Femur (tissue), 1 donor: ENCODE measurements at places on chromosomes 2 and 18.

DNA sequence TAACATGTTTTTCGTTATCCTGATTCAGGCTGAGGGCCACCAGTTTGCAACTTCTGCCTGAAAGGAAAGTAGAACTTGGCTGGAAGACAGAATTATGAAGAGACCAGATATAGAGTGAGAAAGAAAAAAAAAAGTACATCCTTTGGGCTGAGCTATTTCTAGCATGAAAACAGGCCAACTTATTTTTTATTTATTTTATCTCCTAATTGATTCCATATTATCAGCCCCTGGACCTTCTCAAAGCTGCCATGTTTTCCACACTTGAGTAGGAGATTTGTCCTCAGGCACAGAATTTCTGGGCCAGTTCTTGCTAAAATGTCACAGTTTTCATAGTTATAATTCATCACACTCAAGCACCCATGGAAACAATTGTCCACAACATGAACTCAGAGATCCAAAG lies 586.8 kb upstream of the CNTNAP5 start:
- DNase-seq, result peak; percentile 24

DNA sequence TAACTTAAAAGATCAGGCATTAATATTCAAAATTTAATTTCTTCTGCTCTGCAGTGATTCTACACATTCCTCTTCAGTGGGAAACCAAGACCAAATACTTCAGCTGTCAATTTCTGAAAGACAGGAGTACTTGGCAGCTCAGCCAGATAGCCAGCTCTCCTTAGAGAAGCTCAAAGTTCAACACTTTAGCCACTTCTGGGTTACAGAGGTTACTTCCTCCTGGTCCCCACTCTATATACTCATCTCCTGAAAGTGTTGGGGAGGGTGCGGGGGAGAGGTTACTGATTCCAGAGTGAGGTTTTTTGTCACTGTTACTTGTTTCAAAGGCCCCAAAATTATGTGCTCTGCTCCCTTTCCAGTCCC lies 4.1 kb downstream of the CYTIP start:
- DNase-seq, result no peak

- no peak for DNase-seq
Measured at GRCh38 chr2:34176693-34177092, 577.6 kb upstream of the FAM98A start.

- peak; percentile 23 for DNase-seq
Measured at GRCh38 chr2:48433682-48434081, 96.3 kb upstream of the STON1 start.

GRCh38 chr2:51484605-51485004 lies 452.7 kb upstream of the NRXN1 start:
- no peak for DNase-seq

DNA sequence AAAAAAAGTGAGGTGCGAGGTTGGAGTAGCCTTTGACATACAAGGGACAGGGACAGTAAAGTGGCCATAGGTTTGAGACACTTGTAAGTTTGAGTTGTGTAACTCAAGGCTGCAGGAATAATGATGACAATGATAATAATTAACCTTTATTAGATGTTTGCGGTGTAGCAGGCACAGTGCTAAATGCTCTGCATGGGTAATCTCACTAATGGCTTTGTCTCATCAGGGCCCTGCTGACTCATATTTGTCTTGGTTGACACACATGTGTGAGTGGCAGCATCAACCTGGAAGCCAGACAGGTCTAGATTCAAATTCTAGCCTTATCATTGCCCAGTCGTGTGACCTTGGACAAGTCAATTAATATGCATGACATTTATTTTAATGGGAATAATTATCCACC lies 126.2 kb downstream of the FSHR start:
- DNase-seq, result no peak

DNA sequence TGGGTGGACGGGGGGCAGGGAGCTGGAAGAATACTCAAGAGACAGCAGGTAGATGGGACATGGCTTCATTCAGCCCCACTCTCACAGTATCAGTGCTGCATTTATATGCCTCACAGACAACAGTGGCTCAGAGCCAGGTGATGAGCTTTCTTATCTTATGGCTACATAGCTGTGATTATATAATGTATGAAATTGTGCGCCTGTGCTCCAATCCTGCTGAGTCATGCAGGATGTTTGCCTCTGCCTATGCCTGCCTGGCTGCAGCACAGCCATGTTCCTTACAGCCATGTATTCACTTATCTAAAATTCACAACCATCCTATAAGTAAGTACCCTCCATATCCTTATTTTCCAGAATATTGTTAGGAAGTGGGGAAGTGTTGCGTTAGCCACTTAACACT lies 37.7 kb upstream of the RNF103 start:
- DNase-seq, result no peak

GRCh38 chr18:57748770-57749603 lies 54.1 kb downstream of the ATP8B1 start:
- DNase-seq, result no peak

- DNase-seq, result no peak
Measured at GRCh38 chr18:8328126-8328525, 281.1 kb upstream of the RAB12 start.

DNA sequence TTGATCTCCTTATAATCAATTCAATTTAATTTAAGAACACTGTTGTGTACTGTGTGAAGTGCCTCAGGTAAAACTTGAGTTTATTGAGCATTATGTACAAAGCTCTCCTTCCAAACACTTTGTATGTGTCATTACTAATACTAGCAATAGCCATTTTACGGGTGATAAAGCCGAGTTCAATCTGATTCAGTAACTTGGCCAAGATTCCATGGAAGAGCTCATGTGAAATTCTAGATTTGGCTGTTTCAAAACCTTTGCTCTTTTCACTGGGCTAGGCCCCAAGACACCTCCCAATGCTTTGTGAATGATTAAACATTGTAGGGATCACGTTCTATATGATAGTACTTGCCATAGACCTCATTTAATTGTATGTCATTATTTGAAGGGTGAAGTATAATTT lies 8.9 kb upstream of the NFE2L2 start:
- no peak for DNase-seq

GRCh38 chr2:135836596-135837270 lies at the start of gene LCT:
LCT (minus strand) TSS chr2:135837184; CDS start chr2:135837169, 15 bp downstream.
- no peak for DNase-seq

GRCh38 chr18:78642296-78642951 lies 337.2 kb upstream of the SALL3 start:
- no peak for DNase-seq

GRCh38 chr2:172253190-172254052 lies 150.7 kb upstream of the DLX2 start:
- peak; percentile 64 for DNase-seq

GRCh38 chr2:201597397-201597796 lies 45.9 kb downstream of the TMEM237 start:
- DNase-seq, result peak; percentile 37

DNA sequence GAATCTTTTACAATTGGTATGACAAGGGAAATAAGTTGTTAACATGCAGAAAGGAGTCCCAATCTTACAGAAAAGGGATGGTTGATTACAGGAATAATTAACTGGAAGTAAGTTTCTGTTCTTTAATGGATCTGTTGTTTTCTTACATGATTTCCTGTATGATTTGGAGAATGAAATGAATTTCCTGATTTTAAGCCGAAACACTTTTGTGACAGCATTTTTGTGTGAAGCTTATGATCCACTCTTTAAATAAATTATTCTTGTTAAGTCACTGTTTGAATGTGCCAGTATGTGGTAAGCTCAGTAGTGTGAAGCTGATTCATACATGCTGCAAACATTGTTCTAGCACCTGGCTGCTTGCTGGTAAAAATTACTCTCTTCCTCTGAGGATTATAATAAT lies 516.2 kb downstream of the DCDC2C start:
- no peak for DNase-seq

- no peak for DNase-seq
Measured at GRCh38 chr2:85116207-85116606, 17.0 kb upstream of the TCF7L1 start.

GRCh38 chr2:178908810-178909209 lies 101.6 kb upstream of the TTN start:
- peak; percentile 53 for DNase-seq

- peak; percentile 54 for DNase-seq
Measured at GRCh38 chr2:149686136-149687051, 98.8 kb upstream of the MMADHC start.

DNA sequence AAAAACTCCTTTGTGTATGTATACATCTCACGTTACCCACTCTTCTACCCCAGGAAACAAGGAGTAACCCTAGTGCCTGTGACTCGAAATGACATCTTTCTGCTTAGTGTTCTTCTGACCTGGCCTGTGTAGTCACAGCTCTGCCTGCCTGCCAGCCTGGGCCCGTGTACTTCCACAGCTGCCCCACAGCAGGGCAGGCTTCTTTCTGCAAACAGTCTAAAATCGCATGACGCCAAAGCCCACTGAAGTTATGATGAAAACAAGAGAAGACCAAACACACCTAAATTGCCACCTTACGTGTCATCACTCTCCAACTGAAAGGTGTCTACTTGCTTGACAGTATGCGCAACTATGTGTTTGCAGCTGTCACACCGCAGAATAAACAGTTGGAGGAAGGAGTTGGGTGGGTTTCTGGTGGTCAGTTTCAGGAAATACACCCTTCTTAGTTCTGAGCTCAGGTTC lies 1.5 kb downstream of the GAREM1 start:
- DNase-seq, result peak; percentile 54

DNA sequence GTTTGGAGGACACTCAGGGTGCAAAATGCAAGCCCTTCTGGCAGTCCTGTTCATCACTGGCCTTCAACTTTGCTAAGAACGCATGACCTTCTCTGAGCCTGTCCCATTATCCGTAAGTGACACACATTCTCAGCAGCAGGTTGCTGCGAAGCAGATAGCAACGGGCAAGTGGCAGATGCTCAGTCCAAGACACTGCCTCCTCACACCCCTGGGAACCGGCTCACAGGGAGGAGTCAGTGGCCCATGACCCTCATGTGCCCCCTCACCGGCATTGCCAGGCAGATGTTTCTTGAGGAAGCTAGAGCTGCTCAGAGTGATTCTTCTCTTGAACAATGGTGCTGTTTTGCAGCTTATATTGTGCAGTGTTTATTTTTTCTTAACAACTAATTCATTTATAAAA lies 737.2 kb upstream of the HS6ST1 start:
- no peak for DNase-seq

DNA sequence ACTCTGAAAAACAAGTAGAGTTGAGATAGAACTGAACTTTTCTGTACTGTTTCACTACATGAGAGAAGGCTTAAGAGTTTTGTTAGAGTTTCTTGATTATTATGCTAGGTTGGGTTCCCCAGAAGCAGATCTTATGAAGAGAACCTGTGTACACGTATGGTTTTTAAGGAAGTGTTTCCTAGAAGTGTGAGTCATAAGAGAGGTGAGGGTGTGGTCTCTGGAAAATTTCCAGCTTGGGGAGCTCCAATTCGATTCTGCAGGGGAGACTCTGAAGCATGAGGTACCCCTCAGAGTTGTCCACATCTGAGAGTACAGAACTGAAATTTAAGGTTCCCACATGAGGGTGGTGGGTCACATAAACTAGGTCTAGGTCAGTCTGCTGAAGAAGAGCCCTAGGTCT lies 83.3 kb upstream of the MAP2 start:
- DNase-seq, result no peak

DNA sequence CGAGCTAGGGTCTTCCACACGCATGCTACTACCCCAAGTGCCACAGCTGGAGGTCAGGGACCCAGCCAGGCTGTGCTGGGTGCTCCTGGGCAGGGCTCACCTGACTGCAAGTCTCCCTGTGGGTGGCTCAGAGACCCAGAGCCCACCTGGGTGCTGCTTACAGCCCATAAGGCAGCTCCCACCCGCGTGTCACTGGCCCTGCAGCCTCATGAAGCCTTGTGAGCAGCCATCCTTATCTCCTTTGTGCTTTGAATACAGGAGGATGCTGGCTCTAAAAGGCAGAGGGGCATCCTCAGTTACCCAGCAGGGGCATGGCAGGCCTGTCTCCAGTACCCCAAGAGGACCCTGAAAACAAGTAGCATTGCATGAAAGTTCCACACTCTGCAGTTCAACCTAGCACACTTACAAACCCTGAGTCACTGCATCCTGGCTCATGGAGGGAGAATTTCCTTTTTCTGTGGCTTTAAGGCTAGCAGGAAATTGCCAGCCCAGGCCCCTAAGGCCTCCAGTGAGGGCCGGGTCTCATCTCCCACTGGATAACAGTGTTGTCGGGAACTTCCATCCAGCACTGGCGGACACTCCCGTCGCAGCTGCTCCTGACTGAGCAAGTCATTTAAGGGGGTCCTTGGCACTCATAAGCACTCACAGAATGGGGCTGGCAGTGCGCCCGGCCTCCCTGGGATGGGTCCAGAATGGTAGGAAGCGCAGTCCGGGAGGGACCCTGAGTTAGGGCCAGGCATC lies 137.1 kb downstream of the RPIA start:
- peak; percentile 72 for DNase-seq

- no peak for DNase-seq
Measured at GRCh38 chr2:238339814-238340213, 19.5 kb downstream of the TRAF3IP1 start.

GRCh38 chr2:240501531-240501991 lies 56.2 kb downstream of the ANKMY1 start:
- DNase-seq, result peak; percentile 9

DNA sequence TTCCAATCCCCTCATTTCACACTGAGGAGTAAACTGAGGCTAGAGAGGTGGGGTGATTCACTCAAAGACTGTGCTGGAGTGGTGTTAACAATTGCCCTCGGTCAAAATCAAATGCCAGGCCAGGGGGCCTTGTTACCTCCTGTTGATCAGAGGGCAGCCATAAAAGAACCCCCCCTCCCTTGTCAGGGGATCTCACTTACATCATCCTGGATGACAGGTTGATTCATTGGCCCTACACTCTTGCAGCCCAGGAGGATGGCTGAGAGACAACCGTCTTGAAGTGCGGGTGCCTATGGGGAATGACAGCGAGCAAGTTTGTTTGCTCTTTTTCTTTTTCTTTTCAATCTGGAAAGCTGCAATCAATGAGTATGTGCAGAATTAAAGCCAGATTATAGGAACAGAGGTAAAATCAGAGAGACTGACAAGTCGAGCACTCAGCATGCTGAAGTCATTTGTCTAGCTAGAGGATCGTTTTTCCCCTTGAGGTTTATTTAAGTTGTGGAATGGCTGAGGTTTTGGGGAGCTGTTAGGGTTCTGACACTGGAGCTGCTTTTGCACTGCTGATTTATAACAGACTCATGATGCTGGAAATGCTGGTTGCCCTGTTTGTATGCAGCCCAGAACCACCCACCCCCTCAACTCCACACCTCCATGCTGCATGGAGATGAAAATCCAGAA lies 26.4 kb upstream of the NRP2 start:
- no peak for DNase-seq

GRCh38 chr2:120820263-120820952 lies 84.7 kb downstream of the GLI2 start:
- peak; percentile 92 for DNase-seq

DNA sequence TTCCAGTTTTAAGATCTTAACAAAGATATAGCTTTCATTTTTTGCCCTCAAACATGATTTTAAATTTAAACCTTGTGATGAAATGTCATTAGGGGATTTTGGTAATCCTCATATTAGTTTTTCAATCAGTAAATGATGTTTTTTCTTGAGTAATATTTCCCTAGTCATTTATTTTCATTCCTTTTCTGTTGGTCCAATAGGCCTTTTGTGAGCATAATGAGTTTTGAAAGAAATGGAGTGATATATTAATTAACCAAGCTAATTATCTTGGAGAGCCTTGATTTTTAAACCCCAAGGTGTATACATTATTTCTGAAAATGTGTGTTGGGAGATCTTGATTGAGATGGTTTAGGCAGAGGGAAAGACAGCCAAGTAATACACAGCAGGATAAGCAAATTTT lies 46.3 kb downstream of the DCC start:
- no peak for DNase-seq
